ENCODE measurements at places on chromosomes 7 and 10.
A peak's percentile ranks its signal among the peaks of the same experiment; 100 is the strongest.

- DNase-seq: no peak
These were observed 13.9 kb upstream of the SGPL1 start for GRCh38 chr10:70801854-70802253.

DNA sequence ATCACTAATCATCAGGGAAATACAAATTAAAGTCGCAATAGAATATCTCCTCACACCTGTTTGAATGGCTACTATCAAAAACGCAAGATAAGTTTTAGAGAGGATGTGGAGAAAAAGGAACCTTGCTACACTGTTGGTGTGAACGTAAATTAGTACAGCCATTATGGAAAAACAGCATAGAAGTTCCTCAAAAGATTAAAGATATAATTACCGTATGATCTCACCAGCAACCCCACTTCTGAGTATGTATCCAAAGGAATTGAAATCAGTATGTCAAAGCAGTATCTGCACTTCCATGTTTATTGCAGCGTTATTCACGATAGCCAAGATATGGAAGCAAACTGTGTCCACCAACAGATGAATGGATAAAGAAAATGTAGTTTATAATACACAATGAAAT is 164.4 kb downstream of the ZNF365 start:
- no peak for DNase-seq

GRCh38 chr10:8485032-8485431 is 430.5 kb downstream of the GATA3 start:
- DNase-seq: no peak

- DNase-seq: no peak
These were observed 2.0 kb upstream of the KLF6 start for GRCh38 chr10:3787016-3787400.

DNA sequence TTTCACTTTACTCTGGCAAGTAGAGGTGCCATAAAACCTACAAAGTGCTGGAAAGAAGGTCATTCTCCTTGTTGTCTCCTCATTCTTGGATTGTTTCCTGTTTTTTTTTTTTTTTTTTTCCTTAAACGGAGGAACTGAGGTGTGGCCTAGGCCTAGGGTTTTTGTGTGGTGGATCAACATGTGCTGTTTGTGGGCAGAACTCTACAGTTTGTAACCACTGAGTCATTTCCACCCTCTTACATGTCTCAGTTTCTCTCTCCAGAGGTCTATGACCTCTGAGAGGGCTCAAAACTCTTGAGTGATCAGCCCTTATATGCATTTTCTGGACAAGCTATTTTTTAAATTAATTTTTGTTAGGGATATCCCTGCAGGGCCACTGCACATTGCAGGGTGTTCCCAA is 296.0 kb downstream of the PPP1R3A start:
- DNase-seq: no peak

- DNase-seq: no peak
These were observed 36.6 kb downstream of the ABCB5 start for GRCh38 chr7:20651960-20652544.

DNA sequence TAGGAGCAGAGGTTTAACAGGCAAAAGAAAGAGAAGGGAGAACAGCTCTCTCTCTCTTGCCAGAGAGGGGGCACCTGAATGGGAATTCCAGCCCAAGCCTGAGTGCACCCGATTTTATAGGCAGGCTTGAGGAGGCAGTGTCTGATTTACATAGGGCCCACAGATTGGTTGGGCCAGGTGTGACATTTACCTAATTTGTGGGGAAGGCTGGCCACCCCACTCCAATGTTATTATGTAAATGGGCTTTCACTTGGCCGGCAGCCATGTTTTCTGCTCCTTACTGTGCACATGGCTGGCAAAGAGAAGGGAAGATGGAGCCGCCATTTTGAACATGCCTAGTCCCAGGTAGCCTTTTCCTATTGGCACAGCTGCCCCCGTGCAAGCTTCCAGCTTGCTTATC is 735.5 kb upstream of the AUTS2 start:
- DNase-seq: no peak

- peak; percentile 29 for DNase-seq
These were observed 37.8 kb downstream of the AOAH start for GRCh38 chr7:36686499-36686898.

GRCh38 chr7:117445206-117445605 is 17.9 kb upstream of the ASZ1 start:
- DNase-seq: no peak

DNA sequence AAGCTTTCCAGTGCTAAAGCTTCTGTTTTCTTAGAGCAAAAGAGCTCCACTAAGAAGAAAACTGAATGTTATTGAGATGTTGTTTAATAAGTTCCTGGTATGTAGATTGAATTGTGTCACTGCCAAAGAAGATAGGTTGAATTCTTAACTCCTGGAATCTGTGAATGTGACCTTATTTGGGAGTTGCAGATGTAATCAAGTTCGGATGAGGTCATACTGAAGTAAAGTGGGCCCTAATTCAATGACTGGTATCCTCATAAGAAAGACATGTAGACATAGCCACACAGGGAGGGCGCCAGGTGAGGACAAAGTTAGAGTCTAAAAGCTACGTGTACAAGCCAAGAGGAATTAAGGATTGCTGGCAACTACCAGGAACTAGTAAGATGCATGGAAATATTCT is 732.1 kb upstream of the C7orf33 start:
- no peak for DNase-seq

- DNase-seq: no peak
These were observed 121.1 kb upstream of the PDE1C start for GRCh38 chr7:32191305-32191704.

DNA sequence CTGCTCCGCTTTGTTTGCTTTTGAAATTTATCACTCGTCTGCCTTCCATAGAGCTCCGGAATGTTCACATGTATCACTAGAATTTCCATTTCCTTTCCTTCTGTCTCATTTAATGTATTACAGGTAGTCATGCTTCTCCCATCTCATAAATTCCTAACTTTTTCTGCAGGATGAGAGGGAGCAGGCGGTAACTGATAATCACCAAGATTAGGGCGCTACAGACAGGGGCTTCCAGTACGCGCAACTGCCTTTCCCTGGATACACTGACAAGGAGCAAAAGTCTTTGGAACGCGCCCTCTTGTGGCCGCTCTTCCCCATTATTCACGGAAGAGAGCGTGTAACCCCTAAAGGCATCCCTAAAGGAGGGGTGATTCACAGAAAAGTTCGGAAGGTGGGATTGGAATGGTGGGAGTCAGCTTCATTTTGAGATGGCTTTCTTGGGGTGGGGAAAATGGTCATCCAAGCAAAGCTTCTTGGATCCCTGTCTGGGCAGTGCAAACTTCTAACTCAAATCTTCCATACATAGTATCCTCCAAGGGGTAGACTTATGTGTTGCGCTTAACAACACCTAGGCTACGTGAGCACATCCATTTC is 6.5 kb downstream of the INHBA start:
- DNase-seq: no peak

DNA sequence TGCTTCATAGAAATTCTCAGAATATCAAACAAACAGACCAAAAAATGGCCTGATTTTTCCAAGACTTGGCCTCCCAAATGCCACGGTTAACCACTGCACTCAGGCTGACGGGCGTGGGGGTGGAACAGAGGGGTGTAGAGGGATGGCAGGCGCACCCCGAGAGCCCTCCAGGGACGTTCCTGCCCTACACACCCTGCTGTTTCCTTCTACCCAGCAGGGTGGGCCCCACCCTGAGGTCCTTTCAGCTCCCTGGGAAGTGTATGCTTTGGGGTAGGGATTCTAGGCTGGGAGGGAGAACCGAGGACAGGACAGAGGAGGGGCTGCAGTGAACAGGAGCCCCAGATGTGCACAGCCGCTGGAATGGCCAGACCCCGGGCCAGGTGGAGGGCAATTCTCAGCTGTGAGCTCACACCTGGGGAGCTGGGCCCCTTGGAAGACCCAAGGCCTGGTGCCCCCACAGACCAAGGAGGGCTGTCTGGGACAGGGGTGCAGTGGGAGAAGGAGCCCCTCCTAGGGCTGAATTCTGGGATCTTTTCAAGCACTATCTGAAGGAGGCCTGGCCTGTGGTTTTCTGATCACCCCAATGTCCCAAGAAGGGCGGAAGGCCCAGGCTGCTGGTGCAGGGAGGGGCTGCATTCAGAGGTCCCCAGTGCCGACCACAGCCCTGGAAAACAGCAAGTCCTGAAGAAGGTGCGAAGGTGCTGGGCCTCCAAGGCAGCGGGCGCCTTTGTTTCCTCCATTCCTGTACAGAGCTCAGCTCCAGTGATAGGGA is 32.9 kb upstream of the INPP5A start:
- no peak for DNase-seq

- no peak for DNase-seq
These were observed 154.6 kb upstream of the POT1 start for GRCh38 chr7:125084196-125084595.

GRCh38 chr7:105623378-105623777 is 42.1 kb upstream of the EFCAB10 start:
- no peak for DNase-seq

GRCh38 chr7:45968856-45969541 is 47.9 kb upstream of the IGFBP3 start:
- DNase-seq: no peak

Data from CD4-positive, alpha-beta T cell treated with Interleukin-6 at 100 ng/mL for 8 hours (primary cell).